Stimulated activated CD8-positive, alpha-beta memory T cell treated with anti-CD3 and anti-CD28 coated beads, Interleukin-2, amount 100 ng/mL, for 1 hour (primary cell): ENCODE measurements at places on chromosomes 2 and 18.

- DNase-seq, result no peak
Measured at GRCh38 chr2:161243905-161244304, 64.3 kb upstream of the PSMD14 start.

- DNase-seq, result no peak
Measured at GRCh38 chr2:134372141-134372540, 118.3 kb downstream of the MGAT5 start.

- no peak for DNase-seq
Measured at GRCh38 chr18:59272891-59273758, at the start of gene RAX. Gene RAX, minus strand, starts transcription at chr18:59273454. Its CDS starts 248 bp downstream, at chr18:59273206.

- DNase-seq, result no peak
Measured at GRCh38 chr2:191209340-191209739, 35.9 kb upstream of the MYO1B start.

GRCh38 chr2:16150456-16151280 is 210.3 kb downstream of the MYCN start:
- DNase-seq, result no peak

GRCh38 chr2:132560562-132560961 is 109.4 kb downstream of the LYPD1 start:
- DNase-seq, result no peak

GRCh38 chr2:186554850-186555671 is 34.8 kb upstream of the ITGAV start:
- no peak for DNase-seq

- DNase-seq, result no peak
Measured at GRCh38 chr2:150482667-150483400, 4.6 kb downstream of the RND3 start.

DNA sequence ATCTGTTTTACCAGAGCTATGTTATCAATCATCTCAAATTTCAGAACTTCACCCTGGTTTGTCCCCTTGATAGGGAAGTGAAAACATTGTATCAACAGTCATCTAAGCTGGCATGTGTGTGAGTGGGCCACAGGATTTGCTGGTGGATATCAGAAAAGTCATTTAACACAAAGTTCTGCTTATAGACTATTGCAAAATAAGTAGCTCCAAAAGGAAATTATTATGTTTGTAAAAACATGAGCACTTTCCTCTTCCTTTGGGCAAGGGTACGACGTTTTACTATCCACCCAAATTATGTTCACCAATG is 20.7 kb upstream of the COPS8 start:
- DNase-seq, result no peak

- DNase-seq, result no peak
Measured at GRCh38 chr2:241641631-241642030, 4.1 kb downstream of the ATG4B start.

GRCh38 chr2:152565884-152566727 is 151.2 kb downstream of the PRPF40A start:
- DNase-seq, result no peak

- DNase-seq, result no peak
Measured at GRCh38 chr2:183232161-183232865, 108.1 kb downstream of the NUP35 start.

DNA sequence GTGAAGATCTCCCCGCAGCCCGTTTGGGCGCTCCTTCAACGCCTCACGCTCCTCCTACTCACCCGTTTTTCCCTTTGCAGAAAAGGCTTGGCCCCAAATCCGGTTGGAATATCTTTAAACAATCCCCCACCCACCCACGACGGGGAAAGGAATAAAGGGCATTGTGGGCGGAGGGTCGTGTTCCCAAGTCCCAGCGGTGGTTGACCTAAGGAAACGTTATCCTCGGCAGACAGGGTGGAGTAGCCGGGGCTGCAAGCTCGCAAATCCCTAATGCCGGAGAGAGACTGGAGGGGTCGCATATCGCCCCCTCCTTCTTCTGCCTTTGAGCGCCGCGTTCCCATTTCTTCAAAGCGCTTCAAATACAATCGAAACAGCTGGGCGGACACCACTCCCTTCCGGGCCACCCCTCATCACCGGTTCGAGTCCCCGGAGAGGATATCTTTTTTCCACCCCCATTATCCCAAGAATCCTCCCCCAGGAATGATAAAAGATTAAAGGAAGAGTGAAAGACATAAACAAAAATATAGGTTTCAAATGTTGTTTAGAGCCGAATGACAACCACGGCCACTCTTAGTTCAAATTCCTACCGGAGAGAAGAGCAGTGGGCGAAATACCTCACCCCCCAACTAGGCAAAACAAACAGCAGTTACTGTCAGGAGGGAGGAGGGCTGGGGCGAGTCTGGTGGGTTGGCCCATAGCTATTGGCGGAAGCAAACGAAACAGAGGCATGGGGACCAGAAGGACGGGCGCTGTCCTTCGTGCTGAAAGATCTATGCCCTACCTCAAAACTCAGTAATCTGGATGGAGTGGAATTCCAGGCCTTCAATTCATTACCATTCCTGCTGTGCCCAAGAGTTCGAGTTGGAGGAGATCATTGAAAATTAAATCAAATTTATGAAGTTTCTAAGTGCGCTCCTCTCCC is 2.8 kb upstream of the GAD1 start:
- DNase-seq, result no peak

GRCh38 chr2:64101141-64101591 is 43.1 kb downstream of the PELI1 start:
- DNase-seq, result no peak

DNA sequence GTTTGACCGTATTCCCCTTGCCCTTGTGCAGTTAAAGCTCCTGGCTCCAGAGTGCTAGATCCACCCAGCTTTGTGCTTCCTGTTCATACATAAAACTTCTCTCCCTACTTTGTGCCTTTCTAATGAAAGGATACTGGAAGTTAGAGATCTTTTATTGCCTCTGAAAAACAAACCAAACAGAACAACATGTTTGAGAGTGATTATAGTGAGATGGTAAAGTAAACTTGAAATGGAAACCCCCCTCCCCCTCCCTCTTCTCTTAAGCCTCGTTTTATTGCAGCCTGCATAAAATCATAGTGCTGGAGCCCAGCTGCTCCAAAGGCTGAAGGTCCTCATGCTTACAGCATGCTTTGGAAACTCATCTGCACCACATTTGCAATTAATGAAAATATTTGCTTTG is 125.1 kb downstream of the TANC1 start:
- DNase-seq, result no peak

DNA sequence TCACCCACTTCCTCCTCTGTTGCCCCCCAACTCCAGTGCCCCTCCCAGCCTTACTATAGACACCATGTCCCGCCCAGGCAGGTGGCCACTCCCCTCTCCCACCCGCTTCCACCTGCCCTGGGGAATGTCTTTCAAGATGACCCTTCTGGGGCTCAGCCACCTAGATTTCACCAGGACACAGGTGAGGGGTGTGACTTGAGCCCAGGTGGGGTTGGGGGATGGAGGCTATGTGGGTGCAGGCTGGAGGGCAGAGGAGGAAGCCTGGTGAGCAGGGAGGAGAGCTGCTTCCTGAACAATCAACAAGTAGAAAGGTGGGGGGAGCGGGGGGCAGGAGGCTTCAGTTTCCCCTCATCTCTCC is 8.7 kb downstream of the ADRA2B start:
- DNase-seq, result no peak

DNA sequence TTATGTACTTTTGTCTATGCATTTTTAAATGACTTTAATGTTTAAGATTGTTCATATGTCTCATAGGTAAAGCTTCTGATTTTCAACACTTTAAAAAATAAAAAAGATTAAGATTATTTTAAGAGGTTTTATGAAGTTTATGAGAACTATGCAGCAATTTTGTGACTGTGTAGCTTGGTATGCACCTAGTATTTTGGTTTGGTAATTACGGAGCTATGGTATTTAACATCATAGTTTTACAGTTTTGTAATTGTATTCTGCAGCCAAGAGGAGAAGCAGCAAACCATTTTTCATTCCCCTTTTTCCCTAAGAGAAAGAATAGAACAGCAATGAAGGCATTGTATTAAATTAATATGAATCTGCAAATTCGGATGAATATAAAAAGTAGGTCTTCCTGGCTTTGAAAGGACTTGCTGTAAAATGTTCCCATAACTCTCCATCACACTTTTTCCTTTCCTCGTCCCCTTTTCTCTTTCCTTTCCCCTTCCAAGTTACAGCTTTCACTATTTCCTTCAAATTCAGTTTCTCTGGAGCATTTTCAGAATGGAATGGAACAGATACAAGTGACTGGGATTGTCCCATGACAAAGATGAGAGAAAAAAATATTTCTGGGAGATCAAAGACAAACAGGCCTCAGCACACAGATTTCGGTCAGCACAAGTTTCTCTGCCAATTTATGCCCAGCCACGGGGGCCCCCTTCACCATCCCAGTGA is 26.1 kb upstream of the PIEZO2 start:
- DNase-seq, result no peak

GRCh38 chr2:187874786-187875185 is 320.6 kb upstream of the TFPI start:
- DNase-seq, result no peak

GRCh38 chr2:72887740-72888437 is 681 bp downstream of the SPR start:
- peak; percentile 12 for DNase-seq

GRCh38 chr2:113370478-113371091 is 66.9 kb upstream of the ZNG1B start:
- peak; percentile 22 for DNase-seq

- peak; percentile 16 for DNase-seq
Measured at GRCh38 chr2:28750316-28751251, 1.0 kb upstream of the PPP1CB start.

DNA sequence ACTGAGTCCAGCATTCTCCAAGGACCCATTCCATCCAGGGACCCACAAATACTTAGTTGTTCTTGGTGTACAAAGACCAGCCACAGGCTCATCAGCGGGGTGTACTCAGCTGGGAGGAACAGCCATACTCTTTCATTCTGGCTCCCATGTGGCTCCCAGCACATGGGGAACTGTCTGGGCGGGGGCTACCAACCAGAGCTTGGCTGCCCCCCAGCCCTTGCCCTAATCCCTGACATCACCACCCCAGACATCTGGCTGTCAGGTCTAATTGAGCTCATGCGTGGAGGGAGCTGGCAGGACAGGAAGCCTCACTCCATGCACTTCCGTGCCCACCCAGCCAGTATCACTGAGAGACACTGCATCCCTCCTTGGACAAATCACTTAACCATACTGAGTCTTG is 283.6 kb downstream of the DYSF start:
- no peak for DNase-seq

GRCh38 chr2:120546048-120546864 is 189.4 kb upstream of the GLI2 start:
- no peak for DNase-seq

DNA sequence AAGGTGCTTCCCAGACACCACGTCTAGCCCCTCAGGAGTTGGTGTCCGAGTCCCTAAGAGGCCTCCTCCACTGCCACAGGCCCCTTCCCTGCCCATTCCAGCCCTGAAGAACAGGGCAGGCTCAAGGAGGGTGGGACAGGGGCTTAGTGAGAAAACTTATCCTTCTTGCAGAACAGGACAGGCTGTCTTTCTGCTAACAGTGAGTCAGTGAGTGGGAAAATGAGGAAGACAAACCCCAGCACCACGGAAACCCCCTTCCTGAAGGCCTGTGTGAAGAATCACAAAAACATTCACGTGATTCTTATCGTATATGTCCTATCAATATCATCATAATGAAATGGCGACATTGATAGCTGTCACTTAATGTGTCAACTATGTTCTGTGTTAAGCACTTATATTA is 9.8 kb downstream of the FZD7 start:
- DNase-seq, result no peak

GRCh38 chr2:45892425-45892745 is 240.9 kb downstream of the PRKCE start:
- DNase-seq, result no peak

DNA sequence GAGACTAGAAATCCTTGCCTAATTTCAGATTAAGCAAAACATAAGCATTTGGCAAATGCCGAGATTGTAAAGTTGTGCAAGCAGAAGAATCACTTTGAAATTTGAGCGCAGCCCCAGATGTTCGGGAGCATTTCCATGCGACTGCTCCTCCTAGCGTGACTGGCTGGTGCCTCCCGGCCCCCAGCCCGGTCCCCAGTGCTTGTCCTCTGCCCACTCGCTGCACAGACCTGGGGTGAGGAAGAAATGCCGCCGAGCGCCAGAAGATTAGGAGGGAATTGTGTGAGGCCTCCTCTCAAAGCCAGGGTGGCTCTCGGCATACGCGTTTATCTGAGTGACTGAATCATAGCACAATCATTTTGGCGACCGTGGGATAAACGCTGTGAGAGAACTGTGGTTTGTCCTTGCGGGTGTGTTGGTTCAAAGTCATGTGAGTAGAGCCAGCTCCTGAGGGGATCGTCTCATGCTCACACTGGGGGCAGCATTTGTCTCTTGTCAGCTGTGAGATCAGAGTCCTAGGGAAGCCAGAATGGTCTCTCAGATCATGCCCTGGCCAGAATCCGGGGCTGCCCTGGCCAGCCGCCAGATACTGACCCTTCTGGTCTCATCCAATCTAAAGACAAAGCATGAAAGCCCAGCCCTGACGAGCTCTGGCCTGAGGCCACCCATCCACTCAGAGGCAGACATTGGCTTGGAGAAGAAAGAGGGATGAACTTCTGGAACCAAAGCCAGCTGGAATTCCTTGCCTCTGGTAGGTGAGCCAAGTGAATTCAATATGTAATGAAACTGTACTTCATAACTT is 189.3 kb downstream of the SH3RF3 start:
- DNase-seq, result no peak

DNA sequence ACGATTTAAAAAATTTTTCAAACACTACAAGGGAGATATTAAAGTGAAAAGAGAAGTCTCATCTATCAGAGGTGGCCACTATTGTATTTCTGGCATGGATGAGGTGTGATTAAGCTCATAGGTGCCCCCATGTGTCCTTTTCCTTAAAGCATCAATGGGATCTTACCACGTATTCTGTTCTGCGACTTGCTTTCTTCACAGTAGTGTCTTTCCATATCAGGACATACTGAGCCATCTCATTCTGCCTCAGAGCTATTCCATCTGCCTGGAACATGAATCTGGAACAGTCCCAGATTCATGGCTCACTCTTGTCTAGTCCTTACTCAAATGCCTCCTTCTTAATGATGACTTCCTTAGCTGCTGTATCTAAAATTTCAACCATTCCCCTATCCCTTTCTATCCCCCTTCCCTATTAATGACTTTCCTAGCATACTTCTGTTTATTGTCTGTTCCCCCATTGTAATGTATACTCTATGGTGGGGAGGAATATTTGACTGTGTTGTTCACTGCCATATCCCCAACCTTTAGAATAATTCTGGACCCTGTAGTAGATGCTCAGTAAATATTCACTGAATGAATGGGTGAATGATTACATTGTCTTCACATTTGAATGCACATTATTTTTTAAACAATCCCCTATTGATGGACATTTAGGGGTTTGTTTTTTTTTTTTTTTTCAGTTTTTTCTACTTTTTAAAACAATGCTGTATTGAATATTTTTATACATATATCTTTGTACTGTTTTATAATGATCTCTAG is 11.1 kb downstream of the STAMBP start:
- DNase-seq, result no peak
